ENCODE measurements at places on chromosomes 5 and 9. TPM values are rescaled to one million over a fixed set of nuclear protein-coding genes. Genes with fewer than 3 reads are reported as not detected.

BTNL9 gene
- 2.9 TPM for total RNA-seq

PFN3 gene
- total RNA-seq: 0.82 TPM

DNA sequence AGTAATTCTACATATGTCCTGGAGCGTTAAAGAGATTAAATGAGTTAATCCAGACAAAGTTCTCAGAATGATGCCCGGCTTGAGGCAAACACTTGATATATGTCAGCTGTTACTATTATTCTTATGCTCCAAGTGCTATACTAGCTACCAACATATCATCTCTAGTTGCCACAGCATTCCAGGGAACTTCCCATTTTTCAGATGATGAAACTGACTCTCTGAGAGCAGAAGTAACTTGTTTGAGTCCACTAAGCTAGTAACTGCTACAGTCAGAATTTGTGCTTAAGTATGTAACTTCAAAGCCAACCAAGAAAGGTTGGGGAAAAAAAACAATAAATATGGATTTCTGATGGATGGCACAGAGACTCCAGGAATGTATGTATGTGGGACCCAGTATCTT lies 98.1 kb downstream of the CDK5RAP2 start:
- no peak for DNase-seq

GRCh38 chr9:79237861-79238260 lies 333.9 kb upstream of the TLE4 start:
- no peak for DNase-seq

DNA sequence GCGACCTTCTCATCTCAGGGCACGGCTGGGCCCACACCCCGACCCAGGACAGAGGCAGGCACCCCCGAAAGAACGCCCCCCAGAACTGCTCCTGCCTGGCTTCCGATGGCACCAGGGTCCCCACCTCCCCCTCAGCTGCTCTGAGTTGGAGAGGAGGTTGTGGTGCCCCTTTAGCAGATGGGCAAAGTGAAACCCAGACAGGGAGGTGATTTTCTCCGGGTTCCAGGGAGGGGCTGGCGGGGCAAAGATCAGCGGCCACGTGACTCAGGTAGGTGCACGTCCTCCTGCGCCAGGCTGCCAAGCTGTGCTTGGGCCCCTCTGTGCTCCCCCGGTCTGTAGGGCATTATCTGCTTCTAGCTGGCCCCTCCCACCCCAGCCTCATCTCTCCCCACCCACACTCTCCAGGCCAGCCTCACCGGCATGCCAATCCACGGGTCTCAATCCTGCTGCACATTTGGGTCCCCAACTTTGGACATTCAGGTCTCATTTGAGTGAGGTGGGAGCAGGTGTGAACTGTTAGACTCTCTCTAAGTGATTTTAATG lies 85.1 kb upstream of the RAPGEF1 start:
- no peak for DNase-seq

DNA sequence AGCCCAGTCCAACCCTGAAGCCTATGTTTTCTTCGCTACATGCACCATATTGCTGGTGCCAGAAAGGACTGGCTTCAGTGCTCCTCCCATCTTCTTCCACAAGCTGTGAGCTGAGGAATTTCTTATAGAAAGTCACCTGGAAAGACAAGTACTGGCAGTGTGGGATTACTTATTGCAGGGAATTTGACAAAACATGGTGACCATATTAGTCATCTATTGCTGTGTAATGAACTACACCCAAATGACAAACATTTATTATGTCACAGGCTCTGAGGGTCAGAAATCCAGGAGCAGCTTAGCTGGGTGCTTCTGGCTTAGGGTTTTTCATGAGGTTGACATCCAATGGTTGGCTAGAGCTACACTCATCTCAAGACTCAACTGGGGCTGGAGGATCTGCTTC lies 75.5 kb downstream of the ENTREP1 start:
- no peak for DNase-seq

- DNase-seq: no peak
These were observed 130.1 kb downstream of the C5orf15 start for GRCh38 chr5:133838286-133838685.
